ENCODE measurements at places on chromosomes 13 and 19.

DNA sequence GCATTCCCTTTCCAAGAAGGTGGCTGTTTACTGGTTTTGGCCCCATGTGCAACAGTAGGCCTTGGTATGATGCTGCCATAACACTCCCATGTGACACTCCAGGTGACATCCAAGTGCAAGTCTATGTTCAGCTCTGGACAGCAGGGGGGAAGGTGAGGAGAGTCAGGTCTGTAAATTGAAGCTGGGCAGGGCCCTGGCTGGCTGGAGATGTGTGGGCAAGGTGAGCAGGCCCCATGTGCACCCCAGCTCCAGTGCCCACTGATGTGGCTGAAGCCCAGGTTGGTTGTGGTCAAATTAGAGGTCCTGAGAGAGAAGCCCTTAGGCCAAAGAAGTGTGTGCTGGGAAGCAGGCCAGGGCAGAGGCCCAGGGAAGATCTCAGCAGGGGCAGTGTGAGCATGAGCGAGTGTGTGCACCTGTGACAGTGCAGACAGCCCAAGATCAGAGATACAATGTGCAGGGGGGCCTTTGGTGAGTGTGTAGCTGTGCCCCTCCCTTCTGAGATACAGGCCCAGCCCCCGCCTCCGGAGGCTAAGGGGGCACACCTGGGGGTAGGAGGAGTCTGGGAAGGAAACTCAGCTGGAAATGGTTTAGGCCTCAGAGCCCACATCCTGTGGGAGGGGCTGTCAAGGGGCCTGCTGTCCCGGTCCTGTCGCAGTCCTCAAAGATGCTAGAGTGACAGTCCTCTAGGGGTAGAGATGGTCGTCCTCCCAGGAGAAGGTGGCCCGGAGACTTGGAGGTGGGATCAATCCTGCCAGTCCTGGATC lies 18.6 kb downstream of the DEDD2 start:
- no peak for DNase-seq

GRCh38 chr19:17456127-17456526 lies 4.6 kb downstream of the NXNL1 start:
- no peak for DNase-seq

DNA sequence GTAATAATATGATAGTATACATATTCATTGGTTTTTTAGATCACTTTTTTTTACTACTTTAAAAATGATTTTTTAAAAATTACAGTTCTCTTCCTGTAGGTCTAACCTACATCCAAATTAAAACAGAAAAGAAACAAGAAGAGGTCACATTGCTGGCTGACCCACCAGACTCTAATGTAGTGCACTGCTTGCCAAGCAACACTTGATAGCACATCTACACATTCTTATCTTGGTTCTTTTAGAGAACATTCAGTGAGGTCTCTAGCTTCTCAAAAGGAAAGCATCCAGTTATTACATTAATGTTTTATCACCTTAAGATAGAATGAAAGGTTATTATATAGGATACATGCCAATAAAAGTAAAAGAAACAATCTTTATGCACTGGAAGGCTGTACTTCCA lies 35.6 kb downstream of the NDFIP2 start:
- DNase-seq = no peak

DNA sequence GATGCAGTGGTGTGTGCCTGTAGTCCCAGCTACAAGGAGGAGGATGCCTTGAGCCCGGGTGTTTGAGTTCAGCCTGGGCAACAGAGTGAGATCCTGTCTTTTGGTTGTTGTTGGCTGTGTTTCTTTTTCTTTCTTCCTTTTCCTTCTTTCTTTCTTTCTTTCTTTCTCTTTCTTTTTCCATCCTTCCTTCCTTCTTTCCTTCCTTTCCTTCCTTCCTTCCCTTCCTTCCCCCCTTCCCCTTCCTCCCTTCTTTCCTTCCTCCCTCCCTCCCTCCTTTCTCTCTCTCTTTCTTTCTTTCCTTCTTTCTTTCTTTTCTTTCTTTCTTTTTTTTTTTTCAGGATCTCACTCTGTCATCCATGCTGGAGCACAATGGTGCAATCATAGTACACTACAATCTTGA lies 46.5 kb upstream of the SIN3B start:
- DNase-seq = no peak

- DNase-seq = no peak
Observed at GRCh38 chr19:28264556-28264955, 948.4 kb downstream of the UQCRFS1 start.

GRCh38 chr19:32812571-32812970 lies 57.0 kb downstream of the SLC7A9 start:
- DNase-seq = no peak

Data from stimulated activated CD4-positive, alpha-beta T cell treated with anti-CD3 and anti-CD28 coated beads, Interleukin-12 subunit alpha, Interleukin-12 subunit beta, amount 100 ng/mL, for 4 hours (primary cell).